Activated gamma-delta T cell (primary cell): ENCODE measurements at places on chromosomes 13 and 19.
A peak's percentile ranks its signal among the peaks of the same experiment; 100 is the strongest.

- no peak for DNase-seq
Measured at GRCh38 chr19:51123381-51123800, 1.3 kb upstream of the SIGLEC9 start.

GRCh38 chr13:23629566-23630272 lies 59.5 kb downstream of the TNFRSF19 start:
- no peak for DNase-seq

- no peak for DNase-seq
Measured at GRCh38 chr19:4877753-4878490, 10.5 kb upstream of the PLIN3 start.

DNA sequence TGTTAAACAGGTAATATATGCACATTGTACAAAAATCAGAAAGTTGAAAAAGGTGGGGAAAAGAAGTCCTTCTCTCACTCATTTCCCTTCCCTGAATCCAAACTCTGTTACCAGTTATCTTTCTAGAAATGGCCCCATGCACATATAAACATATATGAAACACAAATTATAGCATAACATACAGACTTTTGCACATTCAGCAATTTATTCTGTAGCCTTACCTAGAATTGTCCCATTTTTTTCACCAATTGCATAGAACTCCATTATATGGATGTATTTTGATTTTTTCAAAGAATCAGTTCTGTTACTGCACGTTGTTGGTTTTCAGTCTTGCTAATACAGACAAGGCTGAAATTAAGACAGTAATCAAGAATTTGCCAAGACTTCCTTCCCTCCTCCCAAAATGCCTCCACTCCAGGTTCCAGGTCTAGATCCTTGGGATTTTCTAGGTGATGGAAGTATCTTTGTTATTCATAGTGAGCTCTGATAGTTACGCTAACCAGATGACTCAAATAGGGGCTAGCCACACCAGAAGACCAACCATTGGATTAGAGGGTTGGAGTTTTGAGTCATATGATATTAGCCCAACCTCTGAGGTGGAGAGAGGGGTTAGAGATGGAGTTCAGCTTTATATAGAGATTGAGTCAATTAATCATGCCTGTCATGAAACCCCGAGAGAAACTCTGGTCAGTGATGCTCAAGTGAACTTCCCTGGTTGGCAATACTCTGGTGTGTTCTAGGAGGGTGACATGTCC lies 30.7 kb downstream of the GPR180 start:
- DNase-seq, result no peak

GRCh38 chr19:53158119-53158656 lies 665 bp downstream of the ZNF347 start:
- DNase-seq, result no peak

DNA sequence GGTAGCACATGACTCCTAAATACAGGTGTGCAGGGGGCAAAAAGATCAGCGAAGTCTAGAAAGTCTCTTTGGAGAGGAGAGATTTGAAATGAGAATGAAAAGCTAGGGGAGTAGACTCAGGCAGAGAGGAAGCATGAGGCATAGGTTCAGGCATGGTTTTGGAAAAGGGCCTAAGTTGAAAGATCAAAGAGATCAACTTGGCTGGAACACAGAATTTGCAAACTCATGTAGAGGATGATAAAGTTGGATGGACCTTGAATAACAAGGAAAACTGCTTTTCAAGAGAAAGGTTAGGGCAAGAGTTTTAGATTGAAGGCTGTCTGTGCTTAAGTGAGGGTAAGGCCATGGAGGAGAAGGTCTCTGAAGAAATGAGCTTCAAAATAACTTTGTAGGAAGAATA lies 47.4 kb upstream of the UBAC2 start:
- DNase-seq, result no peak

- no peak for DNase-seq
Measured at GRCh38 chr19:17599780-17600179, 44.3 kb downstream of the COLGALT1 start.

DNA sequence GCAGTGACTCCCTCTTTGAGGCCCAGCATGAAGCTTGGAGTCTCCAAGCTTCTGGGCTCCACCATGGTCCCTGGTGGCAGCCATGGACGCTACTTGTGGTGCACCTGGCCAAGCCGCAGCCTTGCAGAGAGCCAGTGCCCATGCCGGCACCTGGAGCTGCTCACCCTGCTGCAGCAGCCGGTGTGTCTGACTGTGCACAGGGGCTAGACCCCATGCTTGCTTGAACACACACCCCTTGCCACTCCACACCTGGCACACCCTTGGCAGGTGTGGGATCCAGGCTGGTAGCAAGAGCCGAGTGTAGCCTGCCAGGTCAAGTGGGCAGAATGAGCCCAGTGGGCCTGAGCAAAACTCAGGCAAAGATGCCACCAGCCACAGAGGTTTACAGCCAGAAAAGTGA lies 18.6 kb upstream of the MLLT1 start:
- DNase-seq, result no peak

DNA sequence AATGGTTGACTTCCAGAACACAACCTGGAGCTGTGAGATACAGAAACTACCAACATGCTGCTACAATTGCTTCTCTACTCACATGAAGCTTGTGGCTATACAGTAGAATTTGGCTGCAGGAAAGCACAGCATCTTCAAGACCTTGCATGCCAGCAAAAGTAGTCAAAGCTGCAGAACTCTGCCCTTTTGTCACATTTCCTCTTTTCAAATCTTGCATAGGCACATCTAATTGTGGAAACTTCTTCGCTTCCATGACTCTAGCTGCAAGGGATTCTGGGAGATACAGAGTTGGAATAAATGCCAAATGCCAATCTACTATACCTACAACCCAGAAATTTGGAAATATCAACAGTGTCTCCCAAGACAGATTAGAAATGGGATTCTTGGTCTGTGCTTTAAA lies 462.2 kb downstream of the FOXO1 start:
- no peak for DNase-seq

DNA sequence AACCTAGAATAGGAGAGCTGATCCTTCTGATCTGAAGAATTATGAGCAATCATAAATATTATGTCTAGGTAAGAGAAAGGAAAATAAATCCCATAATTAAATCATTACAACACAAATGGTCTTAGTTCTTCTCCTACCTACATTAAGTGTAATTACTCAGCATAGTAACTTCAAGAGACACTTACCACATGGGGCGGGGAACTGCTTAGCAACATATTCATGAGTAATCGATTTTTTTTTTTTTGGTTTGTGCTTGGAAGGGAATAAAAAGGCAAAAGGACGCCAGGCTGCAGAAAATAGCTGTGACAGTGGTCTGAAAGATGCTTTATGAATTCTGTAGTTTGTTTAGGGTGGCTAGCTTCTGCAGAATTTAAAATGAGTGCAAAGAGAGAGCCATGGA lies 103.3 kb upstream of the HTR2A start:
- DNase-seq, result no peak

- peak; percentile 72 for DNase-seq
Measured at GRCh38 chr19:17855280-17856152, 4.2 kb upstream of the RPL18A start.

DNA sequence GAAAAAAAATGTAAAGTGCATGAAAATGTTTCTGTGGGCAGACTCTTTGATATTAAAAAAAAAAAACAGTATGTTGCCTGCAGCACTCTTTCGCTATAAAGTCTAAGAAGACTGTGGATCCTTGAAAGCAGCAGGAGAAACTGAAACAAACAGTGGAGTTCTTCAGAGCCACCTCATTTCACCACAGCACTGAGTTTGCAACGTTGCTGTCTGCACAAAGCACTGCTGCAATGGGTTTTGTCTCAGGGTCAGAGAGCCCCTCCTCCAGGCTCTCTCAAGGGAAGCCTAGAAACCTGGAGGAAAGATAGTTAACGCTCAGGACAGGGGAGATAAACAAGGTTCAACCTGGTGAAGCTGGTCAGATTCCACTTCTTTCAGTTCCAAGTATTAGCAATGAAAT lies 248.7 kb downstream of the EFNB2 start:
- DNase-seq, result no peak

GRCh38 chr19:39218230-39219007 lies 14.4 kb upstream of the SYCN start:
- DNase-seq, result no peak

- no peak for DNase-seq
Measured at GRCh38 chr13:80928241-80928640, 587.3 kb upstream of the SPRY2 start.

DNA sequence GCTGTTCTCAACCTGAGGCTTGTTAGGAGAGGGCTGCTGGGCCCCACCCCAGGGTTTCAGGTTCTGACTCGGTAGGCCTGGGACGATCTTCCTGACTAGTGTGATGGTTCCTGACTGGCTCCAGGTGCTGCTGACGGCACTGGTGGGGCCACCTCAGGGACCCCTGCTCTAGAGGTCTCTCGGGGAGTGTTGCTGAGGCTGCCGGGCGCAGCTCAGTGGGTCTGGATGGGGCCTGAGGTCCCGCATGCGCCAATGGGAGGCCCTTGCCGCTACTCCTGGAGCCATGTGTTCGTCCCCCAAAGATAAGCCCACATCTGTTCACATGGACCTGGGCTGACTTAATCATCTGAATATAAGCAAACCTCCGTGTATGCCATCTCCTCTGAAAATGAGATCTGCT lies 133.0 kb downstream of the ATP11A start:
- no peak for DNase-seq

DNA sequence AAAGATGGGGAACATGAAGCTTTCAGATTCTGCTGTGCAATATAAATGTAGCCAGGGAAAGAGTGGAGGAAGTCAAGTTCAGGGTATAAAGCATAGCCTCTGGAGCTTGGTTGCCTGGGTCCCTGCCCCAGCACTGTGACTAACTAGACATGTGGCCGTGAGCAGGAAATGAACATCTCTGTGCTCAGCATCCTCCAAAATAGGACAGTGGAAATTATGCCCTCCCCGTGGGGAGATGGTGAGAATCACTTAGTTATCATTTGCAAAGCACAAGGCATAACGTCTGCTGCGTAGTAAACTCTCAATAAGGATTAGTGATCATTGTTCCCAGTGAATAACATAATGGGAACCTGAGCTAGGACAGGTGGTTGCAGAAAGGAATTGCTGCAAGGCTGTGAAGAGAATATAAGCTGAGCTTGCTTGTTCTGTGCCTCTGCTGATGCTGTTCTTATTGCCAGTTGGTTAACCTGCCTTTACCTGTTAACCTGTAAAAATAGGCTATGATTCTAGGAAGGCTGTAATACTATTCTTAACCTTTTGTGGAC lies 441.0 kb downstream of the COG6 start:
- DNase-seq, result no peak

- DNase-seq, result peak; percentile 34
Measured at GRCh38 chr19:47445937-47446402, 25.7 kb downstream of the SLC8A2 start.

DNA sequence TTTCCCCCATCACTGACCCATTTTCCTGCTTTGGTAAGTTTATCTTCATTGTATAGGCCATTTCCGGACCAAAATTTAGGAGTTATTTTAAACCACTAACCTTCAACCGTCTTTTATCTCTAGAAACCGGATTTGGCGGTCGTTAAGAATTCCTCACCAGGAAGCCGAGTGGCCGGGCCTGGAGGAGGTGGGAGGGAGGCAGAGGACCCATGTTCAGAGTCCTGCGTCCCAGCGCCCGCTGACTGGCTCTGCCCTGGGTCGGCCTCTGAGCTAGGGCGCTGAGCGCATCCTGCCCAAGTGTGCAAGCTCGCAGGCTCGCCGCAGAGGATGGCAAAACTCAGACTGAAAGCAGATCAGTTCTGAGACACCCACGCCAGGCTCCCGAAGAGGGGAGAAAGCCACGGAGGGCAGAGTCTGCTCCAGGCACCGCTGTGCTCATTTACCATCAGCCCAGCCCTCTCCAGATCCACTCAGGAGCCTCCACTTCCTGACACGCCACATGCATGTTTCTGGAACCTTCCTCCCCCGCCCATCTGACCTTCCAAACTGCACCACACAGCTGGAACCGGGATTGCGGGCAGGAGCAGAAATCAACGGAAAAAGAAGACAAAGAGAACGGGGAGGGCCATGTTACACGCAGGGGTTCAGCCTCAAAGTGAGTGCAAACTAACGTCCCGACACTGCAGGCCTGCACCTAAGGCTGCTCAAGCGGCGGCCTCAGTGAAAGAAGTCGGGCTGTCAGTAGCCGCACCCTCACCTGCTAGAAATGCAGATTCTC lies 8.3 kb downstream of the COL4A1 start:
- DNase-seq, result no peak

GRCh38 chr19:30570194-30570593 lies 198.0 kb downstream of the ZNF536 start:
- DNase-seq, result no peak

DNA sequence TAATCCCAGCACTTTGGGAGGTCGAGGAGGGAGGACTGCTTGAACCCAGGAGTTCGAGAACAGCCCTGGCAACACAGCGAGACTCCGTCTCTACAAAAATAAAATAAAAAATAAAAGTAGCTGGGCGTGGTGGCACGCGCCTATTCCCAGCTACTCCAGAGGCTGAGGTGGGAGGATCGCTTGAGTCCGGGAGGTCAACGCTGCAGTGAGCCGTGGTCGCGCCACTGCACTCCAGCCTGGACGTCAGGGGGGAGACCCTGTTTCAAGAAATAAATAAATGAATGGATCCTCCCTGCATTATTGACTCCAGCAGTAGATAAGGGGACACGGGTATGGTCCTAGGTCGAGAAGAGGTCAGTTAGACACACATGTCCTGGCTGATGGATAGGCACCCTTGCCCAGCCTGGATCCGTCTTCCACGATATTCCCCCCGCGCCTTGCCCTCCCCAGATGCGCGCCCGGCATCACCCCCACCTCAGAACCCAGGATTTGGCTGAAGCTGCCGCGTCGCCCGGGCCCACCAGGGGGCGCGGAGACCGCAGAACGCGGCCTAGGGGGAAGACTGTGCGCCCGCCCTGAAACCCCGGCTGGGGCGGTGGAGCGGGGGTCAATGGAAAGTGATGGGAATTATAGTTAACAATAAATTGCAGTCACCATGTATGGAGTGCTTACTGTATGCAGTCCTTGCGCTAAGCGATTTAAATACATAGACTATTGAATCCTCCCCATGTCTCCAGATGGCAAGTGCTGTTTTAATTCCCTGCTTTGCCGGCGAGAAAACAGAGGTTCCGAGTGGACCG lies 2.1 kb upstream of the HOOK2 start:
- DNase-seq, result peak; percentile 58

DNA sequence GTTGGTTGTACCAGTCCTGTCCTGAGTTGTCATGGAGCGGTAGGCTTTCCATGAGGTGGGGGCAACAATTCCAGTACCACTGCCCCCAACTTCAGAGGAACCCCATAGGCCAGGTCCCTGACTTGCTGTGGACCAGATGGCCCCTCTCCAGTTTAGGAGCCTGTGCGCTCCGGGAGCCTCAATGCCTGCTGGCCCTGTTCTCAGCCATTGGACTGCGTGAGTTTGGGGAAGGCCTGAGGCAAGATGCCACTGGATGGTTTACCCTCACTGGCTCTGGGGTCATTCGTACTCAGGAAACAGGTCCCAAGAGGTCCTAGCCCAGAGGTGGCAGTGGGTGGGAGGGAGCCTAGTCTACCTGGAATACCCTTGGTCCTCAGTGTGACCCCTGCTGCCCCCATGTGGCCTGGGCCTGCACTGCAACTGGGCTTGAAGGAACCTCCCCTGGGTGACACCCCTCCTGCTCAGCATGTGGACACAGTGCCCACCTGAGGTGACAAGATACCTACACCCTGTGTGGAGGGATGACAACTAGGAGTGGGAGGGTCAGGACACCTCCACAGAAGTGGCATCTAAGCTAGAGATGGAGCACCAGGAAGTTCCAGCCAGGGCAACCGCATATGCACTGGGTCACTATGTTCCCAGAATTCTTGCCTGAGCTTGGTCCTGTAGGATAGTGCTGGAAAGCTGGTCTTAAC lies 6.0 kb upstream of the PRR19 start:
- DNase-seq, result peak; percentile 66
